Skeletal muscle tissue (tissue), 5 donors: ENCODE measurements at places on chromosomes 16 and 17. TPM values are rescaled to one million over a fixed set of nuclear protein-coding genes. Genes with fewer than 3 reads are reported as not detected.

The CDH16 gene
- not detected for total RNA-seq

The TMC6 gene
- 15.7 TPM for total RNA-seq

The ADAM11 gene
- total RNA-seq, result 0.52 TPM

The UBE2O gene
- total RNA-seq, result 20.9 TPM

The CHD9NB gene
- total RNA-seq, result 0.52 TPM

The MT4 gene
- total RNA-seq, result not detected

The SPNS2 gene
- 2.6 TPM for total RNA-seq

The PIK3R5 gene
- total RNA-seq, result 2.1 TPM

The APOBR gene
- total RNA-seq, result under 0.01 TPM

The SHBG gene
- total RNA-seq, result not detected

The CLEC18A gene
- total RNA-seq, result under 0.01 TPM

The NDRG4 gene
- total RNA-seq, result 11.5 TPM

The SRSF1 gene
- total RNA-seq, result 224 TPM

The PRSS8 gene
- total RNA-seq, result not detected

The ST6GALNAC2 gene
- total RNA-seq, result 2.6 TPM

The HCRT gene
- not detected for total RNA-seq

The CDYL2 gene
- total RNA-seq, result 1.6 TPM

The TK1 gene
- total RNA-seq, result 12.0 TPM

The EFCAB13 gene
- total RNA-seq, result 5.2 TPM

The WNK4 gene
- total RNA-seq, result not detected

The SLC13A5 gene
- total RNA-seq, result not detected

The RSAD1 gene
- total RNA-seq, result 12.0 TPM

The TBC1D3L gene
- 2.1 TPM for total RNA-seq

The HOXB3 gene
- 4.2 TPM for total RNA-seq

The CBX2 gene
- total RNA-seq, result 5.7 TPM

The CD300H gene
- total RNA-seq, result not detected

The RTN4RL1 gene
- 1.0 TPM for total RNA-seq

The CHST4 gene
- not detected for total RNA-seq

The SEPTIN1 gene
- 0.52 TPM for total RNA-seq

The MILR1 gene
- 10.4 TPM for total RNA-seq

The CRISPLD2 gene
- total RNA-seq, result 7.3 TPM

The CCL5 gene
- total RNA-seq, result 0.52 TPM

The SHPK gene
- total RNA-seq, result 6.8 TPM

The UMOD gene
- total RNA-seq, result not detected

The DLG4 gene
- 7.3 TPM for total RNA-seq

The ACSM3 gene
- 2.6 TPM for total RNA-seq

The HOXB1 gene
- not detected for total RNA-seq

The RHBDL3 gene
- total RNA-seq, result 1.0 TPM
